ENCODE measurements at places on chromosomes 3 and 15.

DNA sequence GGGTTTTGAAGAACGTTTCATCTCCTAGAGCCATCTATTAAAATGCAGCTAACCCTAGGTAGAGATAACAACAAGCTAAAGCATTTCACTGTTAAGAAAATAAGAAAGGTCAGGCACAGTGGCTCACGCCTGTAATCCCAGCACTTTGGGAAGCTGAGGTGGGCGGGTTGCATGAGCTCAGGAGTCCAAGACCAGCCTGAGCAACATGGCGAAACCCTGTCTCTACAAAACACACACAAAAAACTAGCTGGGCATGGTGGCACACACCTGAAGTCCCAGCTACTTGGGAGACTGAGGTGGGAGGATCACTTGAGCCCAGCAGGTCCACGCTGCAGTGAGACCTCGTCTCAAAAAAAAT, 5.4 kb upstream of the TBC1D5 start:
- no peak for DNase-seq

DNA sequence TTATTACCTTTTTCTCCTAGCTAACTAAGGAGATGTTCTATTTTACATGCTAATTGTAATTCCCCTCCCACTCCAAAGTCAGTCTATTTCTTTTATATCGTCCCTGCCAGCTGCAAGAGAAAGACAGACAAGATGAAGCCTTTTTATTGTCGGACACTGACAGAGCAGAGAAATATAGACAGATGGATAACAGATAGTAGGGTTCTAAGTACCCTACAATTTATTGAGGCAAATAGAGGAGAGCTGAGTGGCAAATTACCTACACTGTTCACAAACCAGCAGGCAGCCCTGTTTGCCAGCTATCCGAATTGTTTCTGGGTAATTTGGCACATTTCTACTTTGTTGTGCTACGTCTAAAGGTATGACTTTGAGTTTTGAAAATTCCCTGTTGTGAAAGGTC, 392.3 kb upstream of the ZNF717 start:
- no peak for DNase-seq

DNA sequence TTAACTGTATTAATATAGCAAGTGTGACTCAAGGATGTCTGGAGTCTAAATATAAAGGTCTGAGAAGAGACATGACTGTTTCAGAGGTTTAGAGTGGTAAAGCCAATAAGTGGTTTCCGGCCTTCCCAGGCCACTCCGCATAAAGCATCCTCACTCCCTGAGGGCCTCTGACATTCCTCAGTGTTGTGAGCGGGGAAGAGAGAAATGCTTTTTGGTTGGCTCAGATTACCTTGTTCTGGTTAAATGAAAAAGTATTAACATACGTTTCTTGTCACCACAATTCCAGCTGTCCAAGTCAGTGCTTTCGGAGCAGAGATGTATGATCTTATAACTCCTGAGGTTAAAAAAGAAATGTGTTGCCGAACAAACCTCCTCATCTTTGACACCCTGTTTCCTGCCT, 103.8 kb downstream of the RBMS3 start:
- DNase-seq = no peak

- DNase-seq = no peak
Observed at GRCh38 chr3:47162697-47163168, 1.2 kb downstream of the SETD2 start.

DNA sequence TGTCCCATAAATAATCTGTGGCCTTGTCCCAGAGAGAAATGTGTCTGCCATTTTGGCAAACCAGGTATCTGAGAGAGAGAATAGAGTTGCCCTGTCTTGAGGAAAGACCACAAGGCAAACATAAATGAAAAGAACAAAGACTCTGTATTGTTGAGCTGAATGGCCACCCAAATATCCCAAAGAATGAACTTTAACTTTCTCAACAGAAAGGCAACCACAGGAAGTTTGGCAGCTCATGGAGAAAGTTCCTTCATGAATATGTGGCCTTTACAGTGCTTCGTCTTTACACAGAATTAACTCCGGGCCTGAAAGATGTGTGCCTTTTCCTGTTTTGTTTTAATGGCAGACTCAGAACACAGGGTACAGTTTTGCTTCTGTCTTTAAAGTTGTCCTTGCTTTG, 41.4 kb upstream of the THBS1 start:
- no peak for DNase-seq

- DNase-seq = no peak
Observed at GRCh38 chr15:81982808-81983207, 63.0 kb downstream of the MEX3B start.

DNA sequence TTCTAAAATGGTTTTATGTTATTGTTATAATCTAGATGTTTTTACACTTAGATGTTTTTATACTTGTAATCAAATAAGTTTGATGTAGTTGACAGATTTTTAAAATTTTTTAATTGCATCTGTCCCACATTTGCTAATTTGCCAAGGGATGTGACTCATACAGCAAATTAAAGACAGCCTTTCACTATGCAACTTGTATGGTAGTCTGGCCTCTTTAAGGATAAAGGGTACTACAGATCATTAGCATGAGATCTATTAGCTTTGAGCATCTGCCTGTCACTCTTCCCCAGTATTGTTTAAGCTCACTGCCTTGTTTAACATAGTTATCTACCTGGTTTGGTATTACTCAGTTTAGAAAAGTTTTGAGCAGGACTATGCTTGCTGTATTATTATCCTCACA, 83.0 kb downstream of the NPTN start:
- no peak for DNase-seq

GRCh38 chr3:157445857-157446256, 9.2 kb downstream of the PTX3 start:
- DNase-seq = no peak

GRCh38 chr3:188943591-188943990, 228.2 kb upstream of the TPRG1 start:
- DNase-seq = no peak
